Effector memory CD8-positive, alpha-beta T cell (primary cell): ENCODE measurements at places on chromosomes 7 and 10.

GRCh38 chr7:82472966-82473365 lies 29.4 kb upstream of the CACNA2D1 start:
- DNase-seq: no peak

DNA sequence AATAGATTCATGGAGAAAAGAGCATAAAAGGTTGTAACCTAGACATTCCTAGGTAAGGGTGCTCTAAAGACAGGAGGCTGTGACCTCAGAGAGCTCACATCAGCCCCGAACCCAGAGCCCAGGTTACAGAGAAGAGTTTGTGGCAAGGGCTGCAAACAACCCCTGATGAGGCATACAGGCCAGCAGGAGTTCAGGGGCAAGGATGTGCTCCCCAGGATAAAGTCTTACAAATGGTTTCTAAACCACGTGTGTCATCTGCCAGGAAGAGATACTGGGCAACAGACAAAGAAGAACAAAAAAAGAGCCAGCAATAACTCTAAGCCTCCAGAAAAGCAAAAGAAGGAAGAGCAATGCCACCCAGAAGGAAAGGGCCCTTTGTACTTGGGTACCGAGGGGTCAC lies 27.7 kb downstream of the NCAPG2 start:
- DNase-seq: no peak

DNA sequence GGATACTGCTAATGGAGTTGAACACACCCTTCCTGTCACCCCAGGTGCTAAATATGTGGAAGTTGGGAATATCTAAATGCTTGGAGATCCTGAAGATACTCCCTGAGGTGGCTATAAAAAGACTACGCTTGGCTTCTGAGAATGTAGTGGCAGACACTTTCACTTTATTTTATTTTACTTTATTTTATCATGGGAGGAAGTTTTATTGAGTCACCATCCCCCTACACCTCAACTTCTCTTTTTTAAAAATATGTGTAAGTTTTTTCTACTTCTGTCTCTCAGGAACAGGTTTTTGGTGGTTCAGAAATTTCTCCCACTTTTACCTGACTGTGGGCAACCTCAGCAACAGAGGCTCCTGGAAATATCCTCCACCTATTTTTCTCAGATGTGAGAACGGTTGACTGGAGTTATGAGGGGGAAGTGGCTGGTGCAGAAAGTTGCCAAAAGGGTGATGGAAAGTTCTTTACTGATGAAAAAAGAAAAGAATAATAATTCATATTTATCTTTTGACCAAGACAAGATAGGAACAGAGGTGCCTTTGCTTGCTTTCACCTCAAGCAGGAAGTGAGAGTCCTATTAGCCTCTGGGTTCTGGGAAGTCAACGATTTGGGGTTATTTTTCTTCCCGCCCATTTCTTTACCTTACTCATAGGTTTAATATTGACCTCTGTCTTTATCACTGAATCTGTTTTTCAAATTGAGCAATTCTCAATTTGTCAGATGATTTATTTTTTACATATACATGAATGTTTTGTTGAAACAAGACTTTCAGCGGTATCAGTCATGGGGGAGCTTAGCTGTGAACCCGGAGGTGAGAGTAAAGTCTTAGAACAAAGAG lies 103.6 kb downstream of the AHR start:
- DNase-seq: no peak

- DNase-seq: no peak
These were observed 385 bp upstream of the C10orf90 start for GRCh38 chr10:126670895-126671261.

GRCh38 chr7:134022286-134022911 lies 104.7 kb upstream of the LRGUK start:
- DNase-seq: no peak

DNA sequence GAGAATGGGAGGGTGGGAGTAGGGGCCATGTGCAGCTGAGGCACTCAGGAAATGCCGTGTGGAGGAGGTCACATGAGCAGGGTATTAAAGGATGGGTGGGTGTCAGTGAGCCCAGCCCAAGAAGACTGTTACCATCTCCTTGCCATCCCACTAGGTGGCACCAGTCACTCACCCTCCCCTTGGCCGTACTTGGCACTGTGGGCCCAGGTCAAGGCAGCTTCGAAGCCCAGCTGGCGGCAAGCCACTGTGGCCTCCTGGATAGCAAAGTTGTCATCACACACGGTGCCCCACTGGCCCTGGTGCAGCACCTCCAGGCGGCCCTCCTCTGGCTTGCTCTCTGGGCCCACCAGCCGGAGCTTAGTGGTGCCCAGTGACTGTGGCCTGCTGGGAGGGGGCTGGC lies 5.4 kb downstream of the LOXL4 start:
- no peak for DNase-seq

DNA sequence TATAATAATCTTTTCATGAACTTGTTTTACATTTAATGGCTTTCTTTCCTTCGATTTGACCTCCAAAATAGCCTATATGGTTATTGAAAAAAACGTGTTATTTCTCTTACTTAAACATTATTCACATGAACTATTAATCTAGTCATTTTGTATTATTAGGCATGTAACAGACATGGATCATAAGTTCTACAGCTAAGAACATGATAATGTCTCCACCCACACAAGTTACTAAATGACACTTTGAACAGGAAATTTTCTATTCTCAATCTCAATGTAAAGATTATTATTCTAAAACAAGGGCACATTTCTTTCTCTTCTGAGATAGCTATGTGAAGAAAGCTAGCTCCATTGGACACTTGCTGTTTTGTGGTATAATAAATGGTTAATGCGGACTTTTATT lies 10.0 kb downstream of the LAMB4 start:
- DNase-seq: no peak

DNA sequence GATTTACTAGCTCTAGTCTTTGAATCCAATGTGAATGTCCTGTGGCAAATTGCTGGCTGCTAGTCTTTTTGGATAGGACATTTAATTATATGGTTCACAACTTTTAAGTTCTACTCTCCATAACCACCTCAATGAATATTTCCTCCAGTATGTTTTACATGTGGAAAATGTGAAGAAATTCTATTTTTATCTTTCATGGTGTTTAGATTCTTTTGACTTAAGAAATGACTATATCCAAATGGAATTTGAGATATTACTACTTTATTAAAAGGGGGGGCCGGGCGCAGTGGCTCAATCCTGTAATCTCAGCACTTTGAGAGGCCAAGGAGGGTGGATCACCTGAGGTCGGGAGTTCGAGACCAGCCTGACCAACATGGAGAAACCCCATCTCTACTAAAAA lies 202.0 kb downstream of the ARL4A start:
- DNase-seq: no peak

- no peak for DNase-seq
These were observed 1.8 kb downstream of the WDR37 start for GRCh38 chr10:1058017-1058416.

- no peak for DNase-seq
These were observed 82.8 kb downstream of the MKI67 start for GRCh38 chr10:128043259-128044045.

DNA sequence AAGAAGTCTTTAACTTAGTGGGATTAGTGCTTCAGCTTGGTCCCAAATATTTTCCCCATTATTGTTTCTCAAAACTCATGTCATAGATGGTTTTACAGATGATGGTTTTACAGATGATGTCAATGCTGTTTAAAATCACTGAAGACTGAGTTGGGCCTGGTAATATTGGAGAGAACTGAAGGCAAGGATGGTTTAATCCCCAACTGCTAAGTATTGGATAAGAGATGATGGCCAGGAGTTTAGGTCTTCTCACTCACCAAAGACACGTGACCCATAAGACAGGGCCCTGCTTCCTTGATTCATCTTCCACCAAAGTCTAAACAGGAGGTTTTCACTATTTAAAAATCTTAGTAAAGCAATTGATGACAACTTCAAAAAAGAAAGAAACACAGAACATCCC lies 56.3 kb downstream of the VWA2 start:
- no peak for DNase-seq

GRCh38 chr7:28631995-28632394 lies 219.7 kb downstream of the CREB5 start:
- no peak for DNase-seq
